ENCODE measurements at places on chromosomes 7 and 10.

DNA sequence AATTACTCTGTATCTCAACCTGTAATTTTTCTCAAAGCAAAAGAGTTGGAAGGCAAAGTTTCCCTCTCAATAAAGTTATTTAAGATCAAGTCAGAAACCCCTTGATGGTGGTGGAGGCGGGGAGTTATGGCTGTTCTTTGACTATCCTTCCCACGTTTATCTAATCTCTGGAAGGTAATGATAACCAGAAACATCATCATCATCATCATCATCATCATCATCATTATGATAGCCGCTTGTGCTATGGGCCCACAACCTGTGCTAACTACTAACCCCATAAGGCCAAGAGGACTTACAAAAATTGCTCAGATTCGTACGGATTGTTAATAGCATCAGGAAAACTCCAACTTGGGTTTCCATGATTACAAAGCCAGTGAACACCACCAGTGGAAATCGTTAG lies 502.3 kb downstream of the SH2D4B start:
- DNase-seq, result no peak

- no peak for DNase-seq
Measured at GRCh38 chr7:101688995-101689907, 60.2 kb upstream of the MYL10 start.

- DNase-seq, result no peak
Measured at GRCh38 chr10:20228729-20229128, 412.5 kb downstream of the PLXDC2 start.

DNA sequence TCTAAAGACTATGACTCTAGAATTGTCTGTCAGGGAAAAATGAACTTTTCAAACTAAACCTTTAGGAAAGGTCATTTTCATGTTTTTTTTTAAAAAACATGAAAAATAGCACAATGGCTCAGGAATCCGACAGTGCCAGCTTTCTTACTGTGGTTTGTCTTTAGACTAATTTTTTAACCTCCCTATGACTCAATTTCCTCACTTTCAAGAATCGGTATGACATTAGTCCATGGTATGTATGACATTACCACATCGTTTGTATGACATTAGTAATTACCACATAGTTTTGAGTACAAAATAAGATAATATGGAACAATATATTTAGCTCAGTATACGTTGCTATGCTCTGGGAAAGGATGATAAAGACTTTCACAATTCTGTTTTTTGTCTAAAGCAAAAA lies 383.2 kb downstream of the PTPRN2 start:
- DNase-seq, result no peak

GRCh38 chr7:111711426-111712065 lies 149.3 kb upstream of the IMMP2L start:
- DNase-seq, result no peak

DNA sequence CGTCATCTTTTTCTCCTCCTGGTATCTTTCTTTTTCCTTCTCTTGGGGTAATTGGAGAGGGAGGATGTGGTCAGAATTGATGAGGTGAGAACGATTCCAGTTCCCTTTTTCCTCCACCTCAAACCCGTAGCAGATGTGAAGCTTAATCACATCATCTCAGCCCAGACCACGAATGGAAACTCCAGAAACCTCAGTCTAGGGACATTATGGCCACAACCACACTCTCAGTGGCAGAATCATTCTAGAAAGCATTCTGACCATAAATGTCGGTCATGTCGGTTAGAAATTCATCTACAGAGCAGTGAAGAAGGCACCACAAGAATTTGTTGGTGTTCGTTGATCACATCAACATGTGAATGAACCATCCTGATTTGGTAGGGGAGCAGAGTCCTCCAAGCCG lies 78.7 kb downstream of the GATA3 start:
- DNase-seq, result peak; percentile 42

DNA sequence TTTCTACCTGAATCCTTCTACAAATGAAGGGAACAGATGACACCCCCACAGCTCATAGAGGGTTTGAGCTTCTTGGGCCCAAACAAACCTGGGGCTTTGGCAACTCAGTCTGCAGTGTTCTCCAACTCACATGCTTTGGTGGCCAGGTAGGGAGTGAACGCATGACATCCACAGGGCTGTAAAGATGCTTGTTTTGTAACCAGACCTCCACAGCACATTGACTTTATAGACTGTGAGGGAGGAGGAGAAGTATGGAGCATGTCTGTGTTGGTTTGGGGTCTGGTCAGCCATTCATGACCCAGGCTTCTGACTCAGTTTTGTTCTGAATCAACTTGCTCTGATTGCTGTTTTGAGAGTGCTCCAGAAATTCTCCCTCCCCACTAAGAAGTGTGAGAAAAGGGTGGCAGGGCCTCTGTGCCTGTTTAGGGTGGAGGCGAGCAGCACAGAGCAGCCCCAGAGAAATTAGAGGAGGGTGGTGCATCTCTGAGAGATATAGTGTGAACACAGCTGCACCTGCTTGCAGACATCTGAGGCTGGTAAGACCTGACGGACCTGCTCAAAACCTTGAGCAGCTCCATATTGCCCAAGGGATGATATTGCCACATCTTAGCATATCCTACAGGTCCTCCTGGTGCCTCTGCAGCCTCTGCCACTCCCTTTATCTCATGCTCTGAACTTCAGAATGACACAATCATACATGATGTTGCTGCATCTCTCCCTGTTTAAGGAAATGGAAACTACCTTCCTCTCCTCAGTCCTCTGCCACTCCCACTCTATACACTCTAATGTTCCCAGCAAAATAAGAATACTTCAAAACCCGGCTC lies 287.7 kb downstream of the ABCA13 start:
- no peak for DNase-seq

DNA sequence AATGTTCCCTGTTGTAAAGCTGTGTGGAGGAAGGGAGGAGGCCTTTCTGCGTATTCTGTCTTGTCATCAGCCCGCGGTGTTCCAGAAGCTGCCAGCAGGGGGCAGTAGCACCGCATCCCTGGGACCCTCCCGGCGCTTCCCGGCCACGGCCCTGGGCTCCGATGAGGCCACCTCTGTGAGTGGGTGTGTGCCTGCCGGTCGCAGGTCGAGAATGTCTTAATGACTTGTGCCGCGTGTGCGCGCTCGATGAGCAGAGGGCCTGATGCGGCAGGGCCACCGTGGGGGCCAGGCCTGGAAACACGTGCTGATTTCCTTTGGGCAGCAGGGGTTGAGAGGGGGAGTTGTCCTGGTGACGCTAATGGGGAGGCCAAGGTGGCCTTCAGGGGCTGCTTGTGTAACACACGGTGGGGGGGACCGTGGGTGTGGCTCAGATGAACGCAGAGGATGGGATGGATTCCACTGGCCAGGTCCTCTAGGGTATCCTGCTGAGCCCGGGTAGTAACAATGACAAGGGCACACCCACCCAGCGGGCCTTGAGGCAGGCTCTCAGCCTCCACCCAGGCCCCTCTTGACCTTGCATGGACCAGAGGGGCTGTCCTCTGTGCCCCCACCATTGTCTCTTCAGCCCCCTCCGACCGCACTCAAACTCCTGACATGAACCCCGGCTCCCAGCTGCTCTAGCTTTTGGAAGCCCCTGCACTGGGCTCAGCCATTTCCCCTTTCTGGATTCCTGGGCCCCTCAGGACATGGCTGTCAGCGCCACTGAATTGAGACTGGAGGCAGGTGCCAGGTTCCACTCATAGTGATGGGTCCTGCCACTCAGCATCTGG lies 135.9 kb upstream of the PODXL start:
- DNase-seq, result no peak

GRCh38 chr7:107961405-107961804 lies 41.6 kb downstream of the LAMB1 start:
- no peak for DNase-seq

DNA sequence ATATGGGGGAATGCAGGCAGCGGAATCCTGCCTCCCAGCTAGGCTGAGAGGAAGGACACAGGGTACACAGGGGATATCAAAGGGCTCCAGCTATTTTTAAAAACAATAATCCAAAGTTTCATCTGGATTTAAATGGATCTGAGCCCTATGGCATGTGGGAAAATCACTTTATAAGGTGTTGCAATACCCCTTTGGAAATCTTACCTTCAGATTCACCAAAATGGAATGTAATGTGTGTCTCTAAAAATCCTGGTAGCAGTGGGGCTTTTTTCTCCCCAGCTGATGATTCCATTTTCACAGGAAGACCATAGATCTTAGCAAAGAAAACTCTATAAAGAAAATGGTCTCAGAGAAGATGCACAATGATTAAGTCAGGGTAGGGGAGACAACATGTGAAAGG lies 722.2 kb downstream of the PARD3 start:
- no peak for DNase-seq

DNA sequence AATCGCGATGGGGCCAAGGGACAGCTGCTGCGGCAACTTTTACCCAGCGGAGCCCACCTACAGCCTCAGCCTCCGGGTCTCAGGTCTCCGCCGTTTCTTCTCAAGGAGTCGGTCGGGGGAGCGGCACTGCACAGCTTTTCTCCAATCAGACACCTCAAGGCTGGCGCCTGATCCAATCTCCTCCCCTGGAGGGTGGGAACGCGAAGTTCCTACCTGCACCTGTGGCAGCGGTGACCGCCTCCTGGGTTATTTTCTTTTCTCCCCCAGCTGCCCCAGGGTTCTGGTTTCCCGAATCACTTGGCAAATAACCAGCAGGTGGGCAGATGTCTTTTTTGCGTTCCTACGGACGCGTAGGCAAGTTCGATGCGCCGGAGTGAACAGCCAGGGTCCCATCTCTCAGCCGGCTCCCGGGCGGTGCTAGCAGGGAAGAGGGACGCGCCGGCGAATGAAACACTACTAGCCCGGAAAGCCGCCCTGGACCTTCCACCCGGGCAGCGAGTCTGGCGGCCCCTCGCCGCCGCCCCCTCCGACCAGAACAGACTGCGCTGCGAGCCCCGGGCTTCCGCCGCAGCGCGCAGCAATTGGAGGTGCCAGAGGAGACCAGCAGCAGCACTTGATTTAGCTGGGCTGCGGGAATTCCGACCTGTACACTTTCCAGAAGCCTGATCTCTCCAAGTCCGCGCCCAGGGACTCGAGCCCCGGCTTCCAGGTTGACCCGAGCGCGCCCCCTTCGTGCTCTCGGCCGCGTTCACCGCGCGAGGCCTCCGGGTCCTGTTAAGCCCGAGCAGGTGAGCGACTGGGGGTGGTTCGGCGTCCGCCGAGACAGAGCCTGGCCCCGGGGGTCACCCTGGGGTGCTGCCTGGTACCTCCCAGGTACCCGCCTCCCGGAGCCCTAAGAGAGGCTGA lies at the start of gene PRR15:
Gene PRR15 (plus strand): TSS at position 246 of the 906 bp plus-strand sequence. CDS start 2,495 bp downstream, outside the sequence.
- no peak for DNase-seq

DNA sequence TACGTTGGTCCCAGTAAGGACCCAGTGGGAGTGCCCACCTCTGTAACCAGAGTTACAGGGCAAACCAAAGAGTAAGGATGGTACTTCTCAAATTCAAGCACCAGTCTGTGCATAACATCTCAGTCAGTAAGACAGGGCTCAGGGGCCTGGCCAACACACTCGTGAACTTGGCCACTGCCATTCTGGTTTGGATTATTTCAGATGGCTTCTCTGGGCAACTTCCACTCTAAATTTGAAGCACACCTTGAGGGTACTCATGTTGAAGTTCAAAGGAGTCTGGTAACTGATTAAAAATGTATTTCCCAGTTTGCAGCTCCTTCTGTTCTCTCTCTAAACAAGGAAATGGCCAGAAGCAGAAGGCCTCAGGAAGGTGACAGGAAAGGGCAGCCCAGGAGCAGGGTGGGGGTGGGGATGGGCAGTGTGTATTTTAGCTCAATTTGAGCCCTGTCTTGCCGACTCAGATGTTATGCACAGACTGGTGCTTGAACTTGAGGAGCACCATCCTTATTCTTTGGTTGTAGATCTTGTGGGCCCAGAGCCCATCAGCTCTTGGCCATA lies 107.3 kb upstream of the GLI3 start:
- no peak for DNase-seq

- no peak for DNase-seq
Measured at GRCh38 chr7:24152877-24153472, 131.0 kb upstream of the NPY start.

DNA sequence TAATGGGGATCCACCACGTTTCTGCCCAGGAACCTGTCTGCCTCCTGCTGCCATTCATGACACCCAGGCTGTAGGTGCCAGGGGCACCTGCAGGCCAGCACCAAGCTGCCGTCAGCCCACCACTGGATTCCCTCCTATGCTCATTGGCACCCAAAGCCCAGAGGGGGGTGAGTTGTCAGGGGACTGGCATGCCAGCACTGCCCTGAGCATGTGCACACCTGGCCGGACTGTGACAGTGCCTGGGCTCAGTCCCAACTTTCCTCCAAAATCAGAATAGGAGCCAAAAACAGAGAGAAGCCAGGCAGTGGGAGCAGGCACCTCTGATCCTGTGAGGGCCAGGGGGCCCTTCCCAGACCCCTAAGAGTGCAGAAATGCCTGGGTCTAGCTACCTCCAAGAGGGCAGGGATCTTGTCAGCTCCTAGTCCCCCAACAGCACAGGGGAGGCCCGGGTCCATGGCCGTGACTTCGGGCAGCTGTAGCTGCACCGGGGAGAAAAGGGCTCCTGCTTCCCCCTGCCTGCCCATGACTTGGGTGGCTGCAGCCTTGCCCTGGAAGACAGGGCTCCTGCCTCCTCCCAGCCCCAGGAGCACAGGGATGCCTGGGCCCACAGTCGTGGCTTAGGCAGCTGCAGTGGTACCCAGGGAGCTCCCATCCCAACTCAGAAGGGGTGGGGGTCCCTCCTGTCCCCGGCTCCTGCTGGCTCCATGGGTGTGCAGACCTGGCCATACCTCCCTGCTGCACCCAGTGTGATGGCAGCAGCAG lies 249.8 kb upstream of the DKK1 start:
- no peak for DNase-seq

DNA sequence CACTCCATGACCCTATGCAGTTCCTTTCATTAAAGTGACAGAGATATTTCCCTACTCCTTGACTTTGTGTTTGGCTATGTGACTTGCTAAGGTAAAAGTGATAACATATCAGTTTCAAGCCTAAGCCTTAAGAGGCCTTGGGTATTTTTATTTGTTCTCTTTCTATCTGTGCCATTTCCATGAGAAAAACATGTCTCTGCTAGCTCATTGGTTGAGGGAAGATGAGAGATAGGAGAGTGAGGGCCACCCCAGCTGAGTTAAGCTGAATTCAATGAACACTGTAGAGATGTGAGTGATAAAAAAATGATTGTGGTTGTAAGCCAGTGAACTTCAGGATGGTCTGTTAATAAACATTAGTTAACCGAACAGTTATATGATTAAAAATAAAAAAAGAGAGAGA lies 13.4 kb downstream of the TASOR2 start:
- no peak for DNase-seq
